ENCODE measurements at places on chromosomes 7 and 10.

GRCh38 chr7:156948361-156948760 is 1.2 kb upstream of the NOM1 start:
- DNase-seq: no peak

GRCh38 chr7:4610768-4611467 is 71.2 kb upstream of the FOXK1 start:
- peak; percentile 70 for DNase-seq

DNA sequence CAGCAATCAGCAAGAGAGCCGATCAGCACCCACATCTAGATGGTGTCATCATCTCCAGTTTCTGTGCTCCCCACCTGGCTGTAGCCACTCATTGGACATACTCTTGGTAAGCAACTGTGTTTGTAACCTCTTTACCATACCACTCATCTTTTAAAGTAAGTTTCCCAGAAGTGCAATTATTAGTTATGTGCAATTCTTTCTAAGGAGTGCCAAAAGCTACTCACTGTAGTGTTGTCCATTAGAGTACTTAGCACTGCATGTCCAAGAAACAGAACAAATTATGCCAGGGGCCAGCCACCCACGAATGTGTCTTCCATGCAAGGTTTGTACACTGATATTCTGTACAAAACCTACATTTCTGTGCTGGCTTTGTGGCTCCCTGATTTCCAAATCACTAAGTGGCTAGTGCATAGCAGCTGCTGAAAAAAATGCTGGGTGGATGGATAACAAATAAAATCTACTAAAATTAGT is 131.9 kb downstream of the SRPK2 start:
- DNase-seq: no peak

GRCh38 chr10:15116225-15116624 is 19.1 kb downstream of the RPP38 start:
- no peak for DNase-seq

DNA sequence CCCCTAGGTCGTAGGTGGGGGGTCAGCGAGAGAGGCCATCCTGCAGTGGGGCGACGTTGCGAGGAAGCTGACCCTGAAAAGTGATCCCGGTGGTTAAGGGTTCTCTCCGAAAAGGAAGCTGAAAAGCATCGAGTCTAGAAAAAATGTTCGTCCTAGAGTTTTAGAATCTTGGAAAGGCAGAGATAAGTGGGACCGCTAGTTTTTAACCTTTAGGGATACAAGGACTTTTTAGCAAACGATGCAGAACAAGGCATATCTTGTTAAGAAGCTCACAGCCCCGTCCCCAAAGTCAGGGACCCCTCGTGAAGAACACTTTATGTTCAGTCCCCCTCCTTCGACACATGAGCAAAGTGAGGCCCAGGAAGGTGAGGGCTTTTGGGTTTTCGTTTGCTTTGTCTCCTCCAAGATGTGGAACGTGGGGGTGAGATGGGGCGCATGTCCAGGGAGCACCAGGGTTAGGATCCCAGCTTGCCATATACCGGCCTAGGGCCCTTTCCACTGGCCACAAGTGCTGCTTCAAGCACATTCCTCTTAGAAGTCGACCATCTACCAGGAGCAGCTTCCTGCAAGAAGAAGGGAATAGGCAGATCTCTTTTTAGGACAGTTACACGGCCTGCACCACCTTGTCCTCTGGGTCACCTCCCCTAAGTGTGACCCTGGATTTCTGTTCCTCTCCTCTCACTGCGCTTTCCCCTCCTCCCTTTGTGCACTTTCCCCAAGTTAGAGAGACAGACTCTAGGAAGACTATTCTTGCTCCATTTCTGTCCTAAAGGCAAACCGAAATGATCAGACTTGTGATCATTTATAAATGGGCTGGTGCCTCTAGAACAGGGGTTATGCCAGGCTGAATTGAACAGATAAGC is 969 bp downstream of the SLC35G1 start:
- DNase-seq: no peak

DNA sequence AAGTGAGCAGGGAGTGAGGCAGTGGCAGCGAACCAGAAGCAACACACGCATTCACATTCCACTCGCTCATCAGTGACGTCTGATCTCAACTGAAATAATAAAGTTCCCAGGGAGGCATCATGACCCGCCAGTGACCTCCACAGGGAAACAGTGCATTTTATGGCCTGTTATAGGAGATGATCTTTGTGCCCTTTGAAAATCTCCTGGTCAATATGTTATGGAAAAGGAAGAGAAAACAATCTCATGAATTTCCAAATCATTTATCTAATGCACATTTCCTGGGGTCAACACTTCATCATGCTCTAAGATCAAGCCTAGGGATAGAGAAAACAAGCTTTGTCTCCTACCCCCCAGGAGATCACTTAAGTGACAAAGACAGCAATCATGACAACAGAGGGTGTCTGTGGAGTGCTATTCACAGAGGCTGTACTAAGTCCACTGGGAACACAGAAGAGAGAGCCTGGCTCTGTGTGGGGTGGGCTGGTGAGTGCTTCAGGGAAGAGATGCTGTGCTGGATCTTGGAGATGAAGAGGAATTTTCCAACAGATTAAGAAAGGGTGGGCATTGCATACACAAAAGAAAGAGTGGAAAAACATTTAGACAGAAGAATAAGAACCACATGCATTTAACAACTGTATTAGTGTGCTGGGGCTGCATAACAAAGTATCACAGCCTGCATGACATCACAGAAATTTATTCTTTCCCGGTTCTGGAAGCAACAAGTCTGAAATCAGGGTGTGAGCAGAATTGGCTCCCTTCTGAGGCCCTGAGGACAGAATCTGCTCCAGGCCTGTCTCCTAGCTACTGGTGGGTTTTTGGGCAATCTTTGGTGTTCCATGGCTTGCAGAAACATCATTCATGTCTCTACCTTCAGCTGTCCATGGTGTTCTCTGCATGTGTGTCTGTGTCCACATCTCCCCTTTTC is 613.9 kb upstream of the IGFBP3 start:
- no peak for DNase-seq

GRCh38 chr10:86018735-86019058 is 347.9 kb downstream of the GRID1 start:
- DNase-seq: no peak

DNA sequence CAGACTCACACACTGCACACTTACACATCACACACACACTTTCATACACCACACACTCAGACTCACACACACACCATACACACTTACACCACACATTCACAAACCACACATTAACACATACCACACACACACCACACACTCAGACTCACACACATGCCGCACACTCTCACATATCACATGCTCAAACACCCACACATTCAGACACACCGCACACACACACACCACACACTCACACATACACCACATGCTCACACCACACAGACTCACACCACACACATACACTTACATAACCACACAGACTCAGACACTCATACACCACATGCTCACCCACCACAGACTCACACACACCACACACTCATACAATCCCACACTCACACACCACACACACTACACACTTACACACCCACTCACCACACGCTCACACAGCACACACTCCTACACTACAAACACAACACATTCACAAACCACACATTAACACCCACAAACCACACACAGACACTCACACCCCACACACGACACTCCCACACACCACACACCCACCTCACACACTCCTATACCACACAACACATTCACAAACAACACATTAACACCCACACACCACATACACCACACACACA is 125.4 kb downstream of the EVX1 start:
- no peak for DNase-seq

DNA sequence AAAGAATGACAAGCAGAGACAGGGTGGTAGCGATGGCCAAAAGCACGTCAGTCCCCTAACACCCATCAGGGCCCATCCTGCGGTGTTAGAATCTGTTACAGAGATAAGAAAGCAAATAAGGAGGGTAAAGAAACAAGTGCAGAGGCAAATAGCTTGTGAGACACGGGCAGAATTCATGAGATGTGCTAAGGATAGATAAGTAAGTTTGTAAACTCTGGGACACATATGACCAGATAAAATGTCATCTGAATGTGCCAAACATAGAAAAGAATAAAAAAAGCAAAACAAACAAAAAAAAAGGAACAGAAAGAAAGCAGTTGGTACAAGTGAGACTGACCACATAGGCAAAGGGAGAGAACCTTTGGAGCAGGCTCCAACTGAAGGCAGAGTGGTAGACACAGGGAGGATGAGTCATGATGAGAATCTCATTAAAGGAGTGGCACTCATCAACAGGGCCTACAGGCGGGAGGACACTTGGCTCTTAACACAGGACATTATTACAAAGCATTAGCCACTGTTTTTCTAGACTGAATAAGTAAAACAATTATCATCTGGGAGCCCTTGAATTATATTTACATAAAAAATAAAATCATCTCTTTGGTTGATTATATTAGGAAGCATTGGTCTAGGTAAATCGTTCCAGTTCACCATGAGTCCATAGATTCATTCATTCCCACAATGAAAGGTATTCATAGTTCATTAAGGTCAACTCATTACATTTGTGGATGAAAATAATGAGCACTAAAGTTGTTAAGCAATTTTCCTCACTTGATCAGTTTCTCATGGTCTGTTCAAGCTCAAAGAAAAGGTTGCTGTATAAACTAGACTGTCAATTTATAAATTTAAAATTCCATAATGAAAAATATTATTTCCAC is 21.5 kb upstream of the EPHB6 start:
- no peak for DNase-seq

DNA sequence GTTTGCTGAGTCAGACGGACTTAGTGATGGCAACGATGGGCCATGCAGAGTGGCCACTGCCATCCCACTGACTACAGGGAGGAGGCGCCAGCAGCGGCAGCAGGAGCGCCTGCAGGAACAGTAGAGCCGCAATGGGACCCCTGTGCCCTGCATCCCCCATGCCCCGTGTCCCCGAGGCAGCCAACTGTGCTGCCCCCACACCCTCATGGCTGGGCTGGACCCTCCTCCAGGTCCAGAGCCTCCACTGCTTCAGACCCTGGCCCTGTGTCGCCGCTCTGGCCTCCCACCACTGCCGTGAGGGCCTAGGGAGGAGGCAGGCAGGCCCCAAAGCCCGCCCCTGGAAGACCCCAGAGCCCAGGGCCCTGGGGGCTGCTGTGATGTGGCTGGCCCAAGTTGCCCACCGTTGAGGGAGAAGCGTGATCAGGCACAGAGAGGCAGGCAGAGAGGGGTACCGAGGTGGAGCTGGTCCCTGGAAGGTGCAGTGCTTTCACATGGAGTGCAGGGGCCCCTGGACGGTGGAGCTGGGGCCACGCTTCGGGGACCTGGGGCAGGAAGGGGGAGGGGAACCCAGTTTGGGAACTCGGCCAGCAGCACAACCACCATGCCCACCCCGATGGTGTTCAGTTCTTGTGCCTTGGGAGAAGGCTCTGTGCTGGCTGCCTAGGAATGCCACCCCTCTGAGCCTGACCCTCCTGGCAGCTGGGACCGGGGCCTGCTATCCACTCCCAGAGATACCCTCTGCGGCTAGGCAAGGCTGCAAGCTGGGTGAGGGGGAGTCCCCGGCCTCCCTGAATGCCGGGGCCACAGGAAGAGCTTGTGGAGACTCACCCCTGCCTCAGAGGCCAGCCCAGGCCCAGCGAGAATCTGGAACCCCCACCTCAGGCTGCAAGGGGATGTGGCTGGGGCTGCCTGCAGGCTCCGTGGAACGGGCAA is 32.6 kb downstream of the DKK1 start:
- DNase-seq: no peak

- DNase-seq: no peak
Measured at GRCh38 chr7:40530292-40530691, 395.5 kb downstream of the SUGCT start.

GRCh38 chr7:25665903-25666670 is 437.8 kb upstream of the NPVF start:
- no peak for DNase-seq

- DNase-seq: peak; percentile 51
Measured at GRCh38 chr10:61284222-61284890, 168.8 kb downstream of the TMEM26 start.

DNA sequence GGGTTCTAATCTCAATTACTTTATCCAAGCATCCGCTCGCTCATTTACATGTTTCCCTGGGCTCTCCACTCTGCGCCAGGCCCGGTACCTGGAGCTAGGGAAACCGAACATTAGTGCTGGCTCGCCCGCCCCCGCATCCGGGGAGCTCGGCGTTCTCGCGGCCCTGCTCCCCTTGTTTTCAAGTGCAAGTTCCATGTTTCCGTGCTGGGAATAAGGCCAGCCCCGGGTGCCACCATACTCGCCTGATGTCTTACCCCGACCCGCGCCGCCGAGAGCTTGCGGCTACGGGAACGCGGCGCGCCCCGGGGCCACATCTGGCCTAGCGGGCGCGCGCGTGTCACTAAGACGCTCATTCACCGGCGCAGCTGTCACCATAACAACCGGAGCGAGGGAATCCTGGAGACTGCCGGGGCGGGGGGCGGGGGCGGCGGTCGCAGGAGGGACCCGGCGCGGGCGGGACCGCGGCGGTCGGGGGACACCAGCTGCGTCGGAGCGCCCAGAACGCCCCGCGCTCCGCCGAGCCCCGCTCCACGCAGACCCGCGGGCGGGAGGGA is at the start of gene NEURL1:
NEURL1 (plus strand) TSS at position 344 of the 554 bp plus-strand sequence. CDS start 683 bp downstream, outside the sequence.
- peak; percentile 23 for DNase-seq

DNA sequence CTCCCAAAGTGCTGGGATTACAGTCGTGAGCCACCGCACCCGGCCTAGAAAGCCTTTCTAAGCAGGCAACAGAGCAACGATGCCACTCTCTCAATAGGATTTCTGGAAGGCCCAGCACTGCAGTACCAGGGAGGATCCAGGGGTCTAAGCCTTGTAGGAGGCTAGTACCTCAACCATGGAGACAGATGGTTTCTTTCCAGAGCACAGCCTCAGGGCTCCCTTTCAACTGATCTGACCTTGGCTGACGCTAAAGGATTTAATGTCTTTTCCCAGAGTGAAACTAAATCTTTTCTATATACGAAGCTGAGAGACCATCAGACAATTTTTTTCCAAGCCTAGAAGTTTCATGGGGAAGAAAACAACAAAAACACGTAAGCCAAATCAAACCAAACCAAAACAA is 78.0 kb downstream of the WDR11 start:
- no peak for DNase-seq

DNA sequence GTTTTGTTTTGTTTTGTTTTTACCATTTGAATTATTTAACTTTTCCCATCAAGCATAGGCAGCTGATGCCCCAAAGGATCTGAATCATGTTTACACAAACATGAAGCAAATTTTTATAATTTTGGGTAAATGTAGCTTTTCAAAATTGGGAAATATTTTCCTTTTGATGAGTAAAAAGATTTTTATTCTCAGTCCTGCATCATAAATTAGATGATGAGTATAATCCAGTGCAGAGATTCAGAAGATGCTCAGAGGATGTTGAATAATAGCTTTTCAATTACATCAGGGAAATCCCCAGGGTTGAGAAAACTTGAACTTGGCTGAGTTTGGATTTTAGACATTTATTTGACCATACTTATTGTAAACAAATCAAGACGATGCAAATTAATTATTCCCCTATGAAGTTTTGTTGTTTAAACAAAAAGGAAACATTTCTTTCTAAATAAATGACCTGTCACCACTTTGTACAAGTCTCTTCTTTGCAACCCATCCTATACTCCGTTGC is 121.7 kb downstream of the FAM204A start:
- no peak for DNase-seq

GRCh38 chr10:133088956-133089800 is 1.5 kb downstream of the ADGRA1 start:
- DNase-seq: peak; percentile 87
